Non-pigmented ciliary epithelial cell (primary cell): ENCODE measurements at places on chromosomes 13 and 19.
A peak's percentile ranks its signal among the peaks of the same experiment; 100 is the strongest.

GRCh38 chr13:24724714-24725113 lies 39.3 kb upstream of the RNF17 start:
- no peak for DNase-seq

- DNase-seq = no peak
Measured at GRCh38 chr13:59301174-59301567, 862.6 kb downstream of the DIAPH3 start.

DNA sequence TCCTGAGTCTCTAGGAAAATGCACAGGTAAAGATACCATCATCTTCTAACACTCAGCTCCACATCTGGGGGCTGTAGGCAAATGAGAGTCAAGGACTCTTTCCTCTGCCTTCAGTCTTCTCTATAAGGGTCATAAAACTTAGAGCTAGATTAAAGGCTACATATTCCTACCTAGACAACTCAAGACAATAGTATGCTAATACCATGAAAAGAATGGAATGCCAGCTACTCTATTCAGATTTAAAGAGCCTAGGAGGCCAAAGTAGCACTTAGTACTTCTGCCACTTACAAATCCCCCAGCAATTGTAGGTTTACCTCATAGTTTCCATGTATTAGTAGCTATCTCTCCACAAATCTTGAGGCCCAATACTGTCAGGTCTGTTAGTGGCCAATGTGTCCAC lies 453.0 kb downstream of the SLITRK5 start:
- no peak for DNase-seq

DNA sequence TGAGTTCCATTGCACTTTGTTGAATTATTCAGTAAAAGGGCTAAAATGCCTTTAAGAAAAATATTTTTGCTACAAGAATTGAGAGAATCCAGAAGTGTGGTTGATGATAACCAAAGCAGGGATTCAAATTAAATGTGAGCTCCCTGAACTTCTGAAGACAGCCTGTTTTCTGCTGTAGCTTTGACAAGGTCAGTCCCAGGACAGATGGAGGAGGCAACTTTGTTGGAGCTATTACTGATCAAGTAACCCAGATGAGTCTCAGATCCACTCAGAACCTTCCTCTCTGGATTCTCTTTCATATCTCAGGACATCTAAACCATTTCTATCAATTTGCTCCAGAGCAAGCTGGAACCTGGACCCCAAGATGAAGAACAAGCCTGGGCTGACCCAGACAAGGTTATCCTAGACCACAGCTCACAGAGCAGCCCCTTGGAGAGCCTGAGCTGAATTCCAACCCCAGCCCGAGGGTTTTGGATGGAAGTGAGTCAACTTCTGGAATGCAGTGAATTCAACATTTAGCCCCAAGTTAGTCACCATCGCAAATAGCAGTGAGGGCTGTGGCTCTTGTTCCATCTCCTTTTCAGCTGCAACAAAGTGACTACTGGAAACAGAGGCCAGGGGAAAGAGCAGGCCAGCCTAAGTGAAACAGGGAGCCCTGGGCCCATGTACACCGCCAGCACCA lies 137.8 kb upstream of the TSC22D1 start:
- DNase-seq = peak; percentile 97

DNA sequence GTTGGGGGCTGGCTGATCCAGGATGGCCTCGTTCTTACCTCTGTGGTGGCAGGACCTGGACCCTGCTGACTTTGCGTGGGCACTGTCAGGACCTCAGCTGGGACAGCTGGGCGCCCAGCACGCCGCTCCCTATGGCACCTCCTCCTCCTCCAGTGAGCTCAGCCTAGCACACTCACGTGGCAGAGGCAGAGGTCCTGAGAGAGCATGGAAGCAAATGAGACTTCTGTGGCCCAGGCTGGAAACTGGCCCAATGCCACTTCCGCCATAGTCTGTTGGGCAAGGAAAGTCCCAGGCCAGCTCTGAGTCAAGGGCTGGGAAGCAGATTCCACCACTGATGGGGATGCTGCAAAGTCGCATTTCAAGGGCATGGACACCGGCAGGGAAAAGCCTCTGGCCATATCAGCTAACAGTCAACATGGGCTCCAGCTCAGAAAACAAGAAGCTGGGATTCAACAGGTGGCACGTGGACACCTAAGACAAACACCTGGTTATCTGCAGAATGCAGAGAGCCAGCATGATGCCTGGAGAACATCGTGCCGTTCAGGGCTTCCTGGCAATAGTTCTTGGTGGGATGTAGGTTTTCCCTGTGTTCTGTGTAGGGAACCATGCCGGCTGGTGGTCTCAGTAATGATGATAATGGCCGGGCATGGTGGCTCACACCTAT lies 16.7 kb downstream of the MYBPC2 start:
- DNase-seq = no peak

GRCh38 chr19:5952193-5953029 lies 25.5 kb downstream of the RANBP3 start:
- no peak for DNase-seq

DNA sequence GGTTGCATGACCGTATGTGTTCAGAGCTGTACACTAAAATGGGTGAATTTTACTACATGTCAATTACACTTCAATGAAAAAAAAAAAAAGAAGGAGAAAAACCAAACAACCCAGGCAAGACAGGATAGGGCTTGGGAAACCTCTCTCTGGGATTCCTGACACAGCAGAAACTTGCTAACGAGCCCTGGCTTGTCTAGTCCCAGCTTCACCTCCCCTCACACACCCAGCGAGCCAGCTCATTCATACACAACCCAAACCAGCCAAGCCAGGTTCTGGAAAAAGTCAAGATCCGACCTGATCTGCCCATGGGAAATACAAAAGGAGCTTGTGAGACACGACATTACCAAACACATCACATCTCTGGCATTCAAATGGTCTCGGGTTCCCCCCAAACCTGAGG lies 3.7 kb upstream of the TECR start:
- DNase-seq = no peak
